ENCODE measurements at places on chromosomes 7 and 10.

DNA sequence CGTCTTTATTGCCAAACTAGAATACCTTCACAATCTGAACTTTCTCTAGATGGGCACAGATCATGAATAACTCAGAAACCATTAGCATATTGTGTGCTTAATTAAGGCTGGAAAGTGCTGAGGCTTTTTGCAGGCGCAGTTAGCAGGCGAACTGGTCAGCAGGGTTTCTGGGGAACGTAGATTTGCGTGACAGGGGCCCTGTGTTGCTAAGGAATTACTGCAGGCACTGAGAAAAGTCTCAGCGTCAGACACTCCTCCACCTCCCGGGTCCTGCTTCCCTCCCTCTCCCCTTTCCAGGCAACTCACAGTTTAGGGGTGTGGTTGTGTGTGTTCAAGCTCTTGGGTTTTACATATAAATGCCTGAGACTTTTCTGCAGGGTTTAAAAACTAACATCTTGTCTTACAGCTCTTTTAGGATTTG is 2.2 kb downstream of the MAP3K8 start:
- DNase-seq, result peak; percentile 74

- DNase-seq, result no peak
Measured at GRCh38 chr7:96578606-96579005, 131.0 kb downstream of the SEM1 start.

DNA sequence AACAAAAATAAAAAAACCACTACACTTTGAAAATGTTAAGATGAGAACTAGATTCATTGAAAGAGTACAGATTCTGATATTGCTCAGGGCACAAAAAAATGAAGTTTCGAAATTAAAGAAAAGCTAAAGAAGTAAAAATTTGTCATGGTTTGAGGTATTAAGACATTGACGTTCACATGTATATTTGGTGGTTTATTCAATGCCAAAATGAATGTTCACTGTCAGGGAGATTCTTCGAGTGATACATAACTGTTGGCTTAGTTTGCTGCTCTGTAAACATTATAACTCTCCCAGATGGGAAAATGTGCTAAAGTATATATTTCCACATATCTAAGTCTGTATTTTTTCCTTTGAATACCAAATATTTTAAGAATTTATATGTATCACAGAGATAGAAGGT is 345.0 kb downstream of the SEMA3D start:
- no peak for DNase-seq

DNA sequence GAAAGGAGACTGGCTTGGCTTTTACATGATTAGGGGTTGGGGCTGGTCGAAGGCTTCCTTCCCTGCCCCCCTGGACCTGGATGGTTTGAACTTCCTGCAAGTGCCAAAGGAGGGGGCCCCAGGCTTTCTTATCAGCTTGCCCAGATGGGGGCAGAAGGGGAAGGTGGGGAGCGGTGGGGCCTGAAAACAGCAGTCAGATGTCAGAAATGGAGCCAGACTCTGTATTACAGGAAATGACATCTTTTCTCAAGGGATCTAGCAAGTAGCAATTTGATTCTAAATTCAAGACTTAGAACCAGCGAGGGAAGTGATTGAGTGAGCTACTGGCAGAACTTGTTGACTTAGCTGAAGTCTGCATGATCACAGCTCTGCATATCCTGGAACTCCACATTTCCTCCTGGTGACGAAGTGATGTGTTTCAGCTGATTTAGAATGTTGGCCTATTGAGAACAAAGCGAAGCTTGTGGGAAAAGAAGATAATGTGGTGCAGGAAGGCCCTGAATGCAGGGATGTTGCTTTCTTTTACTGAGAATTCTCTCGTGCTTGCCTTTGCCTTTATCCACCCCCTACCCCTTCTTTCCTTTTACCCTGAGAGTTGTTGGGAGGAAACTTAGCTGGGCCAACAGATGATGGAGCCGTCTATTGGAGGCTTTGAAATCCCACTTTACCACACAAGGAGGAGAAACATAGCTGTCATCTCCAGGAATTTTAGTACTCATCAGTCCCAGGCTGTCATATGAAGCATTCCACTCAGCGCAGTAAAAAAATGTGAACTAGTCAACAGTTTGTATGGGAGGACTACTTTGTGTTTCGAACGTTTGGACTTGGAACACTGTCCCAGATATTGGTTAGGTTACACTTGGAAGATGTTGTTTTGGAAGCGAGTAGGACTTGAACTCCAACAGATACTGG is 43.2 kb downstream of the CCNY start:
- peak; percentile 37 for DNase-seq

DNA sequence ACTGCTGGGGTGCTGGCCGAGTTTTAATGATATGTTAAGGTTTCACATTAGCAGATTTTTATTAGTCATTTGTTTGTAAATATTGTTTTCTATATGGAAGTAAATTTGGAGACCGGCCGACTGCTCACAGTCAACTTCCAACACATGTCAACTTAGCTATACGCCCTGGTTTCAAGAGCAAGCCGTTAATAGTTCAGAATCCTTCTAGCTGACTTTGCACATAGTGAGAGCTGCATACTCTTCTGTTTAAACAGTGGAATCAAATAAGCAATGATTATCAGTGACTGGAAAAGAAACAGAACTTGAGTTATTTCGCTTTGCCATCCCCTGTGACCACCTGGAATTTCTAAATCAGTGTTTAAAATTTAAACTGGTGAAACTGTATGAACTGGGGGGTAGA is 109.9 kb downstream of the PFKFB3 start:
- DNase-seq, result no peak

- DNase-seq, result no peak
Measured at GRCh38 chr10:3046981-3047547, 20.3 kb upstream of the PFKP start.

GRCh38 chr10:3391657-3392056 is 219.1 kb upstream of the PITRM1 start:
- no peak for DNase-seq

DNA sequence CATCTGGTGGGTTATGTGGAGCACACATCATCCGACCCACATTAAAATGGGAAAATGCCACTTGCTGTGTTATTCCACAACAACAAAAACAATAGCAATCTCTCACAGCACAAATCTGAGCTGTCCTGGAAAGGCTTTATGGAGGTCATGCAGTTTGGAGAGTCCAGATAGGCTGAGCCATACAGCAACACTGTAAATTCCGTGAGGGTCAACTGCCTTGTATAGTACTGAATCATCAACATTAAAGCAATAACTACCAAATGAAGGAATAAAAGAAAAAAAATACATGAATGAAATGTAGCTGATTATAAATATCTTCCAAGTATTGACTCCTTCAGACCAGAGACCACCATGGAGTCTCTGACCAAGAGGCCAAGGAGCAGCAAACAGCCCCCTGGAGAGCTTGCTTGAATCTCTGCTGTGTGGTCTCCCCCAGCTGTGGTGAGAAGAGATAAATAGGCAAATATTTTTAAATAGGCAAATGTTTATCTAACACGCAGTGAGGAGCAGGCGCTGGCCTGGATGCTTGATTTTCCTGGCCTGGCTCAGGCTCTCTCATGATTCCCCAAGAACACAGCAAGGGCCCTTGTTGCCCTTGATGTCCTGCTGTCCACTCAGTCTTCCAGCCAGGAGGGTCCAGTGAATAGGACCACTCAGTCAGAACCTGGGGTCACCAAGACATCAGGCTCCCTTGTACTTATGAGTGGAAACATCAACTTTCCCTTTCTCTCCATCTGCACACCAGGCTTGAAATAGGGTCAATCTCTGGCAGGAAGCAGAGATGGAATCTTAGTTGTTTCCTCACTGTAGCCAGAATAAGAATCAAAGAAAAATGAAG is 1021.3 kb downstream of the XPNPEP1 start:
- no peak for DNase-seq

GRCh38 chr7:29196191-29196590 is 1.6 kb downstream of the CHN2 start:
- DNase-seq, result no peak
